ENCODE measurements at places on chromosomes 4 and X.

- no peak for DNase-seq
Observed at GRCh38 chrX:65987811-65988210, 52.1 kb downstream of the VSIG4 start.

GRCh38 chrX:40156470-40157227, 58.9 kb upstream of the BCOR start:
- no peak for DNase-seq

DNA sequence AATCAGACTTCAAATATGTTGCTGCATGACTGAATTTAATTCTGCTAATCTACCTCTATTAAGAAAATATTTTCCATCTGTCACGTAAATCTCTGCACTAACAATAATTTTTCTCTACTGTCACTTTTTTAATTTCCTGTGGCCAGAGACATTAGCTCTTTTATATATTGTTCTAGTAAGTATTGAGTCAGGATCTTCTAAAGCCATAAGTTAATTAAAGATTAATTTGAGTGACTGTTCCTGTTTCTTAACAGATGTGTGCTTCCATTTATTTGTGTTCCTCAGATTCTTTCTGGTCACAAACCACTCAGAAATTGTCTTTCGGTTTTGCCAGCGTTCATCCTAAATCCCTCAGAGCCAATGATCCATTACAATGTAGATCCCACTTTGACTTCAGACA, 2.4 kb upstream of the SMR3B start:
- no peak for DNase-seq

DNA sequence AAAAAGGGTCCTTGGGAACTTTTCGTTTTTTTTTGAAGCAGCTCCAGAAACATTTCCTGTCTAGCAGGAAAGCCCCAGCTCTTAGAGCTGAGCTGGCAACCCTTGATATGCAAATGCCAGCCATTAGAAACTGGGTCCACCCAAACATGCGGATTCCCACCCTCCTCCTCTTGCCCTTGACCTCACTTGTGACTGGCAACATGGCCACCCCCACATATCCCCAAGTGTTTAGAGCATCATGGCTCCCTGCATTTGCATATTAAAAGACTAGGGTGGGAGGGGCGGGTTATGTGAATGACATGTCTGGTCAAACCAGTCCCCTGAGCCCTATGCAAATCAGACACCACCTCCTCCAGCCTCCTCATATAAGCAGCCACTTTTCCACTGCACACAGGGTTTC, 671.1 kb downstream of the FAT4 start:
- DNase-seq, result no peak

- no peak for DNase-seq
Observed at GRCh38 chr4:35966566-35966965, 277.7 kb downstream of the ARAP2 start.

DNA sequence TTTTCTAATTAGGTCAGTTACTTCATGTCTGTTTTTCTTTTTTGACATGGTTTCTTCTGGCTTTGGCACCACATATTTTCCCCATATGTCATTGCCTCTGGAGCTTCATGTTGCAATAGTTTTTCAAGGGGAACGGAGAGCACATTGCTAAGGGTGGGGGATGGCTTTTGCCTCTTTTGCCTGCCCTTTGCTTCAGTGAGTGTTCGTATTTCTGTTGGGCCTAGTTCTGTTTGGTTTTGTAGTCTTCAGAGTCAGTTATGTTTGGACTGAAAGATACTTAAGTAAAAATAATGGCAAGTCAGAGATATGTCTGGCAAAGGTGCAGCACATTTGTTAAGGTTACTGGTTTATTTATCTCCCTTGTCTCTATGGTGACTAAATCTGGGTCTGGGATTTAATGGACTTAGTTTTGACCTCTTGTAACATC, 29.1 kb downstream of the FHL1 start:
- no peak for DNase-seq

GRCh38 chr4:98663226-98664006, 5.0 kb upstream of the TSPAN5 start:
- DNase-seq, result no peak

DNA sequence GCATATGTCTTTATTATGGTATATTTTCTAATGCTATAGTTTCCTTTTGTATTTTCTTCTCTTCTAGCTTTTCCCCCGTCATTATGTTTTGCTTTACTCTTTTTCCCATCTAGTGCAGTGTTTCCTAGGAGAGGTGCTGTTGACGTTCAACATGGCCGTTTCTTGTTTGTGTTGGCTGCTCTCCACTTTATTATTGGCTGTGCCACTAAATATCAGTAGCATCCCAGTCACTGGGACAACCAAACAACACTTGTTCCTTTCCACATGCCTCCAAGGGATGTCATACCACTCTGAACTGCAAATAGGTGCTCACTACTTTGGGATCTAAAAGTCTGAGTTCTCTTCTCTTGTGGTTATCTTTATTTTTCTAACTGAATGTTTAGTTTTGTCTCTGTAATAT, 26.5 kb downstream of the GBA3 start:
- DNase-seq, result no peak

DNA sequence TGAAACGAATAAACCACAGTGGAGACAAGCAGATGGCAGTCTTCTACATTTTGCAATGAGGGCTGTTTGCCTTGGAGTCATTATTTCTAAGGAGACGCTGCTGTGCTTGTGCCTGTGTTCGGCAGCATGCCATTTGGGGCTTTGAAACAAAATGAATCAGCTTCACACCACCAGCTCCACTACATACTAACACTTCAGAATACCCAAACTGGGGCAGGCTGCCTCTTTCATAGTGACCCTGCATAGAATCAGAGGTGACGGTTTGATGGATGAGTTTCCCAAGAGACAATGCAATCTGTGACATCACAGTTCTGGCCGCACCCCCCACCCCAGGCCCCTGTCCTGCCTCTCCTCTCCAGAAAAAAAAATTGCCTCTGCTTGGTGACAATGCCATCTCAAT, 57.1 kb upstream of the MID1 start:
- no peak for DNase-seq

DNA sequence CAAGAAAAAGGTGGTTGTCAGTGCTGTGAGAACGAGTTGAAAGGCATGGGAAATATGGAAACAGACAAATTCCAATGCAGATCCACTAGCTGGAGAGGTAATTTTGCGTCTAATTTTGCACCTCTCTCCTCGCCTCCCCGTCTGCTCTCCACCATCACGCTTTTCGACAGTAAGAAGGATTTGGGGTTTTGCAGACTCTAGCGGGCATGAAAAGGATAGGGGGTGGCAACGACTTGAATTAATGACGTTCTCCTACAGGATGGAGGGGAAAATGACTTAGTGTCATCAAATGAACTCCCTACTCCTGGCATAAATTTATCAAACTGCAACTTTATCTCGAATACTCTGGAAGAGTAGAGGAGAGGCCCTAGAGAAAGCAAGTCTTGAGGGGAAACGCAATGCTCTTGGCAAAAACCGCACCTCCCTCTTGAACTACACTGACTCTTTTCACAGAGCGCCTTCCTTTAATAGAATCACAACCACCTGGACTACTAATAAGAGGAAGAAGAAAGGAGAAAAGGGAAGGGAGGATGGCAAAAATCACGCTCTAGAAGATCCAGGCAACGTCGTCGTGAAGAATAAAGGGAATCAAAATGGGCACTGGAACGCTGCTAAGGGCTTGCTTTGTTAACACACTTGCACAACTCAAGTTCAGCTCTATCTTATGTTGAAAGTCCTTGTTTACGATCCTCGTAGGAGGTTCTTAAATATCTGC, 871 bp upstream of the SLITRK2 start:
- no peak for DNase-seq

DNA sequence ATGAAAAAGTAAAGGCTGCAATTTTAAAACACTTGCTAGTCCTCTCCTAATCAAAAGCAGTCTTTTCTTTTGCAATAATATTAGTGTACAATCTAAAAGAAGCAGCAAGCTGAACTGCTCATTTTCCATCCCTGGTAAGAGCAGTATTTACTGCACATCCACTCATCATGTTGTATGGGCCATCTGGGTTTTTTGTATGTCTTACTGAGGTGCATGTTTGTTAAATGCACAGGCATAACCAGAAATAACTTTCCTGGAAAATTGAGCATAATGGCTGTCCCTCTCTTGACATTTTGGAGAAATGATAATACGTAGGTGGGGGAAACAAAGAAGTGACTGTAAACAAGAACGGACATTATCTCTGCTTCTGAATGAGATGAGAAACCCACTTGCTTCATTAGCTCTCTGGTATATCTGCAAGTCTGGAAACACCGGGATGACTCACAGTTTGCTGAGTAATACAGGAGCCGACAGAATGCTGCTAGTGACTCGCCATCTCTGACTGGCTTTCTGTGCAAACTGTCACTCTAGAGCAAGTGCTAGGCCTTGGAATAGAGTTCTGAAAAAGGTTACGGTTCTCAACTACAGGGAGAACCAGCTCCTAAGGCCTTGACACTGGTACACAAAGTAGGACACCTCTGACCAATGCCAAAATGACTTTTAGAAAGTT, 85.7 kb upstream of the MTM1 start:
- no peak for DNase-seq

- no peak for DNase-seq
Observed at GRCh38 chrX:110657073-110657472, 138.5 kb downstream of the CHRDL1 start.

DNA sequence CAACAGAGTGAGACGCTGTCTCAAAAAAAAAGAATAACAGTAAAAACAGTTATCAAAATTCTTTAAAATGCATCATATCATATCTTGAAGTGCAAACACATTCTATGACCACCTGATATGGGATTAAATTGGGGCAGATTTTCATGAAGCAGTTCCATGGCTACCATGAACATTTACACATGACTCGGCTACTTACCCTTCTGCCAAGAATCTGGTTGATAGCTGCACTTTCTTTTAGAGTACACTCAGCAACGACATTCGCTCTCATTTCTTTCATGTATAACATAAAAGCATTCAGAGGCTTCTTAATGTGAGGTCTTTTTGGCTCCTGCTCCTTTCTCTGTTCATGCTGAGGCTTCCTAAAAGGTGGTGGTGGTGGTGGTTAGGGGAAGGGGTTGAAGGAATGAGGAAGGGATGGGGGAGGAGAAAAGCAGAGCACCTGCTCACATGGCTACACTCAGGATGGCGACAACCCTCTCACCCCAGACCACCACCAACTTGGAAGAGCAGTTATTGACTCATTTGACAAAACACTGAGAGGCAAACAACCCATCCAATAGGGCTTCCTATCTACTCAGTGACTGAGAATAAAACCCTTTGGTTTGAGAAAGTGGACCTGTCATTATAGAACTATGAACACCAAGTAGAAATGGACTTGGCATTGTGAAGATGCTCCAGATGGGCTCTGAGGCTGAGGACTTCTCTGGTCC, 88.5 kb downstream of the HADH start:
- no peak for DNase-seq

DNA sequence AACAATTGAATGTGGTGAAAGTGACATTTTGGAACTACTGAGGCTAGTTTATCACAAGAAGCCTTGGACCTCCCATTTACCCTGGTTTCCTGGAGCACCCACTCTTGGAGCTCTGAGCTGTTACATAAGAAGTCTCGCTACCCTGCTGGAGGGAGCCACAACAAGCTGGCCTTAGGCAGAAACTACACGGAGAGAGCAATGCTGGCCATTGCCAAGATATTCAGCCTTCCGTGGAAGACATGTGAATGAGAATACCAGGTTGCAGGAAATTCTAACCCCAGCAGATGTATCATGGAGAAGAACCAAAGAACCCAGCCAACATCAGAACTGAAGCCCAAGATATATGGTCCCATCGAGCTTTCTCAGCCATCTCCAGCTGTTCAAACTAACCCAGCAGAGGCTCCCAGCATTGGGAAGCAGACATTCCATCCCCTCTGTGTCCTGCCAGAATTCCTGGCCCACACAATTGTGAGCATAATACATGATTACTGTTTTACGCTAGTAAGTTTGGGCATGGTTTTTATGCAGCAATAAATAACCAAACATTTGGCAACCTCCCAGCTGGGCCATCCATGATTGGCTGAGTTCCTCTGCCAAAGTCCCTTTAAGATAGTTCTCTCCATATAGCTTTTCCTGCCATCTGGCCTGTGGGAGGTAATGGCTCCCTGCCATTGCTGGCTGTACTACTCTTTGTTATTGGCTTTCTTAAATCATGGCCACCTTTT, 17.9 kb upstream of the PDE5A start:
- no peak for DNase-seq

GRCh38 chr4:165667969-165668368, 205.1 kb upstream of the TLL1 start:
- DNase-seq, result no peak

DNA sequence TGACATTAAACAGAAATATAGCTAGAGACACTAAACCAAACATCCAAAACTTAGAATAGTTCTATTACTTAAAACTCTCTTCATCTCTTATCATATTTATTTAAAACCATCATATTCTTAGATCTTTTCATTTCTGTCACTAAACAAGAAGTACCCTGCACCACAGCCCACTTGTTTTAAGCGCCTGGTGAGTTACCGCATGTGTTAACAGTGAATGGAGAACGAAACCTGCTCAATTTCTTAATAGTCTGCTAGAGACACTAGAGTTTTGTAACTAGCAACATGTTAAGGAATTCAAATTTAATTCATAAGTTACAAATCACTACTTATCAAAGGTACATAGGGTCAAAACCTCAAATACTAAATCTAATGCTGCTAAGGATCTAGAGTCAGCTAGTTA, 111.5 kb downstream of the FBXW7 start:
- no peak for DNase-seq

GRCh38 chrX:12946838-12947544, 27.9 kb upstream of the TMSB4X start:
- DNase-seq, result peak; percentile 88

GRCh38 chr4:136637071-136637777, 895.1 kb downstream of the PCDH18 start:
- DNase-seq, result no peak

Measured in osteocyte (in vitro differentiated cells).